Right ventricle myocardium inferior (tissue), 1 donor: ENCODE measurements at places on chromosomes 16 and 17. TPM values are rescaled to one million over a fixed set of nuclear protein-coding genes. Genes with fewer than 3 reads are reported as not detected.
A peak's percentile ranks its signal among the peaks of the same experiment; 100 is the strongest.

- DNase-seq, result no peak
Measured at GRCh38 chr17:80012765-80013741, 22.6 kb downstream of the TBC1D16 start.

The HBA2 gene
- 86.1 TPM for total RNA-seq

The PLA2G15 gene
- total RNA-seq, result 43.8 TPM

The KRTAP29-1 gene
- not detected for total RNA-seq

DNA sequence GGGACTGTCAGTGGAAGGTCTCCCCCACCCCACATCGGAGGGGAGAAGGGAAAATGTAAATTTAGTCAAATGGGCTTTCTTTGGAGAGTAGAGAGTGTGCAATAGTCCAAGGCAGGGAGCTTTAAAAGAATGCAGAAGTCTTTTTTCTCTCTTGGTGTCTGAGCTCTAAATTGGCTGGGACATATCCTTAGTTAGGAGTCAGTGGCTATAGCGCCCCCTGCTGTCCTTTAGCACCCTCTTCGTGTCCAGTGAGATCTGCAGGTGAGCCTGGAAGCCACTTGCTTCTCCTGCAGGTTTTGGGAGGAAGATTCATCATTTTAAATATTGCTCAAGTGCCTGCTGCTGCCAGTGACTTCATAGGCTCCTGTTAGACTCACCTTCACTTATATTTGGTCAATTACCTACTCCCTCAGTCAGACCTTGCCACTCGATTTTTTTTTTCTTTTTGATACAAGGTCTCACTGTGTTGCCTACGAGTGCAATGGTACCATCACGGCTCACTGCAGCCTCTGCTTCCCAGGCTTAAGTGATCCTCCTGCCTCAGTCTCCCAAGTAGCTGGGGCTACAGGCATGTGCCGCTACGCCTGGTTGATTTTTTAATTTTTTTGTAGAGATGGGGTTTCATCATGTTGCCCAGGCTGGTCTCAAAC is 174.8 kb downstream of the PRKCB start:
- peak; percentile 82 for DNase-seq
